ENCODE measurements at places on chromosomes 2 and 18. TPM values are rescaled to one million over a fixed set of nuclear protein-coding genes. Genes with fewer than 3 reads are reported as not detected.

- peak; percentile 71 for DNase-seq
- H3K27ac ChIP-seq: no peak overlapping the region
- H3K27me3 ChIP-seq: no peaks in the 10 kb centered on the region
- H3K4me1 ChIP-seq: no peaks in the 10 kb centered on the region
Measured at GRCh38 chr18:25896178-25896780, 194.1 kb downstream of the SS18 start.

GRCh38 chr2:3038636-3039035, 339.0 kb downstream of the EIPR1 start:
- H3K27me3 ChIP-seq: no peaks in the 10 kb centered on the region
- no peak overlapping the region for H3K27ac ChIP-seq
- no peaks in the 10 kb centered on the region for H3K4me1 ChIP-seq
- no peaks in the 10 kb centered on the region for H3K36me3 ChIP-seq
- no peak overlapping the region for H3K4me3 ChIP-seq

DNA sequence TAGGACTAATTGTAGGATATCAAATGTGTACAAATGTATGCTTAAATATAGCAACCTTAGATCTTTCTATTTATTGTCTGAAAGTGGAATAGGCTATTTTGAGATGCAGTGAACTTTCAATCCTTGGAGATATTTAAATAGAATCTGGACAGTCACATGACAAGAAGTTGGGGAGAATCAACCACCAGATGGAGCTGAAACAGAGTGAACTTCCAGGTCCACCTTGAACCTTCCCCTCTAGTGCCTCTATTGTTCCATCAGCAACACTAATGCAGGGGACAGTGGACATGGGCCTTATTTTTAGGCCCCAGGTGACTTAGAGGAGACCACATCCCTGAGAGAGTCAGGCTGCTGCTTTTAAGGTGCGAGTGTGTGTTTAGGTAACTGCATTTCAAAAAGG, 37.0 kb upstream of the CRIM1 start:
- peaks cover 2% of the 10 kb centered on the region for H3K27me3 ChIP-seq
- no peak overlapping the region for H3K4me3 ChIP-seq
- no peaks in the 10 kb centered on the region for H3K4me1 ChIP-seq

RHBDD1 gene
- 85.4 TPM for total RNA-seq

GALR1 gene
- total RNA-seq: not detected

ASPRV1 gene
- total RNA-seq: 0.33 TPM

Data from fibroblast of lung (primary cell).